ENCODE measurements at places on chromosomes 1 and 21. TPM values are rescaled to one million over a fixed set of nuclear protein-coding genes. Genes with fewer than 3 reads are reported as not detected.

ATP1A4 gene
- 0.74 TPM for total RNA-seq

C4BPA gene
- not detected for total RNA-seq

FCRLA gene
- not detected for total RNA-seq

FCMR gene
- not detected for total RNA-seq

CYP4Z1 gene
- total RNA-seq: not detected

IGSF9 gene
- total RNA-seq: 4.4 TPM
